Stimulated activated CD8-positive, alpha-beta memory T cell treated with anti-CD3 and anti-CD28 coated beads, Interleukin-4, amount 100 ng/mL, for 1 hour (primary cell): ENCODE measurements at places on chromosomes 7 and 10.

- no peak for DNase-seq
Measured at GRCh38 chr10:48439581-48440041, 133.1 kb downstream of the MAPK8 start.

- DNase-seq: no peak
Measured at GRCh38 chr10:57785546-57785945, 482.1 kb downstream of the IPMK start.

DNA sequence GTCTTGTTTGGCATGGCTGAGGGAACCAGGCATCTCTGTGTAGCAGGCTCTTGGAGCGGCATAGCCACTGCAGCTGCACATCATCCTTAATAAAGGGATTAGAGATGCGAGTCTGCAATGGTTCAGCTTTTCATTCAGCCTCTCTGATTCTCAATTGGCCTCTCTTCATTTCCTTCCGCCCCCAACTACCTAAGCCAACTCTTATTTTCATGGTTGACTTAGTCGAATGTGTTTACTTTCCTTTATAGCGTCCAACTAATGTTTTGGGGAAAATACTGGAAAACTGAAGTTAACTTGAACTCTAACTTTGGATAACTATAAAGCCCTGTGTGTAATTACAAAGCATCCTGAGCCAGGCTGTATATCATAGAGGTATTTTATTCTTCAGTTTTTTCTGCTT lies 202.2 kb upstream of the KIAA1217 start:
- DNase-seq: no peak

DNA sequence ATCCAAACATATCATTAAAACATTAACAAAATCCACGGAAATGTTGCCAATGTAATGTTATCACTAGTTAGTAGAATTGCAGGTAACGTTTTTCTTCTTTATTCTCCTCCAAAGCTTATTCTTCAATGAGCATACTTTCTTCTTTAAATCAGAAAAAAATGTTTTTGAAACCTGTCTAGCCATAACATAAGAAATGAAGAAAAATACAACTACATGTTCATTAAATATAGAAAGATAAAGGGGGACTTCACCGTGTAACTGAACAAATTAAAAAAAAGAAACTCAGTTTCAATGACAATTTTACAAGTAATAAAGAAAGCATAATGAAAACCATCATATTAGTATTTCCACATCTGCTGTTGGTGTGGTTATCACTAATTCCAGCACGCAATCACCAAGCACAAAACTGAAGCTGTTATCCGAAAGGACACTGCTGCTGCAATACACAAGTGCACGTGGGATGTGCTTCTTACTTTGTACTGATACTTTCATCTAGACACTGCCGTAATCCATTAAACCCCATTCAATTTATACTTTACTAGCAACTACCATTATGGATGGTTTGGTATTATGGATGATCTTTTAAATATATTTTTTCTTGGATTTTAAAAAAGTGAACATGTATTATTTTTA lies 9.6 kb downstream of the ESYT2 start:
- DNase-seq: no peak

DNA sequence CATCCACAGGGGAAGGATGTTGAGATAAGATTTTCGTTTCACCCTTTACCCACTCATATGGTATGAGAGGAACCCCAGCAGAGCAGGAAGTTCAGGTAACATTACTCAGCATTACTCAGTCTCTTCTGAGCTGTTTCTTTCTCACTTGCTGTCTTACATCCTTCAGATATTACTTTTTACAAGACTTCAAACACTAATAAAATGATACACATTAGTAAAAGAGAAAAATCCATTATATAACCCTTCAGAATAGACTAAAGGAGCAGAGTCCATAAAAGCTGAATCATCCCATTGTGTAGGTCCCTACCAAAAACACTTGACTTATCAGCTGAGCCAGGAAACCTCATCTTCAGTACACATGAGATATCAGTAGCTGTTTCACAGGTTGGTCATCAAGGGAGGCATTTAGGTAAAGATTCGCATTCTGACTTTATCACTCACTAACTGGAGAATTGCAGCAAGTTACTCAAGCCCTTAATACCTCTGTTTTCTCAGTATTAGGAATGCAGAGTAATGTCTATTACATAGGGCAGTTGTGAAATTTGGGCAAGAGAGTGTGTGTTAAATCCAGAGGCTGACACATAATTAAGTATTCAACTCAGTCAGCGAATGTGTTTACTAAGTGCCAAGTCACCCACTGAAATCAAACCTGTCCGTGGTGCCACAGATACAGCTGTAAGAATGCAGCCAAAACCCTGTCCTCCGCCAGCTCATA lies 44.7 kb downstream of the KLF6 start:
- no peak for DNase-seq

DNA sequence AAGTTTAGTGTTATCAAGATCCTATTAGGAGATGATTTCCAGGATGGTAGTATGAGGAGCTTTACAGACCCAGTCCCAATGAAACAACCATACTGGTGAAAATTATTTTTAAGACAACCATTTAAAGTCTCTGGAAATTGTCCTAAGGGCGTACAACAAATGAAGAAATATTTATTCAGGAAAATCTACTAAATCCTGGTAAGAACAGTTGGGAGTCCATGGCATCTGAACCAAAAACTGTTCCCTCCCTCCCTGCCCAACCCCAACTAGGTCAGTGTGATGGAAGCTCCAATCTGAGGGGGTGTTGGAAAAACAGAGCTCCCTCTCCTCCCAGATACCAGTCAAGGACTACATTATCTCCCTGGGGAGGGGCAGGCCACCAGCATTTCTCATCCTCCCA lies 74.7 kb upstream of the MKLN1 start:
- DNase-seq: no peak

GRCh38 chr7:133836666-133837065 lies 290.5 kb upstream of the LRGUK start:
- DNase-seq: no peak

DNA sequence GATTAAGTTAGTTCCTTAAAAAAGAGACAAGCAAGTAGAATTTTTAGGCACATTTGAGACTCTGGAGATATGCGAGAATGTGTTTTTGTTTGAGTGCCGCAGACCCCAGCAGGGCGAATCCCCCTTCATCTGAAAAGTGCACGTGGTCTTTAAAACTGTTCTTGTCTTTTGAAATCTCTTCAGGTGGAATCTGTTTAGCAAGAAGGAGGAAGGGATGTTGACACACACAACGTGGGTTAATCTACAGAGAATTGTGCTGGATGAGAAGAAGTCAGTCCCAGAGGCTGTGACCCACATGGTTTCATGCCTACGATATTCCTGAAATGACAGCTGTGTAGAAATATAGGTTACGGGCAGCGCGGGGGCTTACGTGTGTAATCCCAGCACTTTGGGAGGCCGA lies 27.1 kb upstream of the ZFAND2A start:
- no peak for DNase-seq

DNA sequence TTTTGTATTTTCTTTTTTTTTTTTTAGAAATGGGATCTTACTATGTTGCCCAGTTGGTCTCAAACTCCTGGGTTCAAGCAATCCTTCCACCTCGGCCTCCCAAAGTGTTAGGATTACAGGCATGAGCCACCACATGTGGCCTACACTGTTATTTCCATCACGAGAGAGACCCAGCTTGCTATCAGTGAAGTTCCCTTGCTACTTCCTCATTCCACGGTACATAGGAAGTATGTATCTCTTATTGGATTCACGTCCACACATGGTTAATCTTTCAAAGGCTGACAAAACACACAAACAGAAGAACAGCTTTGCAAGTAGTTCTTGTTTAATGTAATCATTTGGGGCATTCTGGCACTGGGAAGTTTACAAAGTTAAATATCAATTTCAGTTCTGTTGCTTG lies 50.9 kb downstream of the DCLRE1A start:
- no peak for DNase-seq

GRCh38 chr10:132141526-132142395 lies 45.0 kb upstream of the DPYSL4 start:
- no peak for DNase-seq

GRCh38 chr10:14377591-14378175 lies 47.0 kb upstream of the FRMD4A start:
- DNase-seq: no peak

DNA sequence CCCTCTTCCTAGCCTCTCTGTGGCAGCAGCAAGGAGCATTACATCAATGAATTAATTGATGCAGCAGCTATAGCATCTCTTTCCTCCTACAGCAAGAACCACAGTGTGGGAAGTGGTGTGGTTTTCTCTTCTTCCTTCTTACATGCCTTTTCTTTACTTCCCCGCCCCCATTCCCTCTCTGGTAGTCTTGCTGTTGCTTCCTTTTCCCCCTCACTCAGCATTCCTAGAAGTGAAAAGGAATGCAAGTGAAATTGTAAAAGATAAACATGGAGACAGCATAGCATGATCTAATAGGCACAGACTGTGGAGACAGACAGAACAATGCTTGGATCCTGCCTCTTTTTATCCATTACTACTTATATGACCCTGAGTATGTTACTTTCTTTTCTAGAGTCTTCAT lies 370.5 kb upstream of the BMPER start:
- no peak for DNase-seq

- no peak for DNase-seq
Measured at GRCh38 chr7:158946771-158947170, 90.4 kb downstream of the DYNC2I1 start.
